ENCODE measurements at places on chromosomes 6 and 20.

- no peak for DNase-seq
Measured at GRCh38 chr6:126086560-126086959, 100.2 kb downstream of the TRMT11 start.

- no peak for DNase-seq
Measured at GRCh38 chr20:61844621-61845020, 221.1 kb downstream of the TAF4 start.

GRCh38 chr20:32189691-32190615, 17.6 kb downstream of the PLAGL2 start:
- DNase-seq, result no peak

DNA sequence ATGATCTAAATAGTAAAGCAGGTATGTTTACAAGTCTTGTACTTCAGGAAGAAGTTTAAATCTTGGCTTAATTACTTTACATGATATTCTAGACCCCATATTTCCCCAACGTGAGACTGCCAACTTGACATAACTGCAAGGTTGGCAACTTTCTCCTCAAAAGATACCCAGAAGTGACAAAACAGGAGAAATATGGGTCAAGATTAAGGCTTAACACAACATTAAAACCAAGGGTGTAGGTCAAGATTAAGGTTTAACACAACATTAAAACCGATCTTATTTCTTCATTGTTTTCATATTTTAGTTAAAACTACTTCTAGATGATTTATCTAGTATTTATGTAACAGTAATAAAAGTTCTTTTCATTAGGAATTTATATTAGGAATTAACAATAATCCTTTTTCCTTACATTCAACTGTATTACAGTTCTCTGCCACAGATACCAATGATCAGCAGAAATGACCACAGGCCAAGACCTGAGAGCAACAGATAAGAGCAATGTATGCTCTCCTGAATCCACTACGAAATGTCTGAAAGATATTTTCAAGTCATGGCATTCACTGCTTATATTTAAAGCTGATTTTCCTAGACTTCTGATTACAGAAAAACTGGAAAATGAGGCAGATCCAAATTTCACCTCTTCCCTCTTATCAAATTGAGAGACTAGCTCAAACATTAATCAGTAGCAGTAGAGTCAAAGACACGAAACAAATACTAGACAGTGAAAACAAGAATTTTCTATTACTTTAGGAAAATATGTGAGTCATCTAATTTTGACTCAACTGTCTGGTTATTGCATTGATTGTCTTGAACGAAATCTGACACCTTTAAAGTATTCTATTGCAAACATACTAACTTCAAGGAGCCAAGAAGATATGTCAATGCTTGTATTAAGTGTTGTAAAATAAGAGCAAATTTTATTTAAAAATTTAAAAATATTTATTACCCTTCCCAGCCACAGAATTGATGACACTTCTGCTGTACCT, 72.3 kb downstream of the RNGTT start:
- DNase-seq, result no peak

GRCh38 chr6:88388589-88388988, 222.4 kb upstream of the CNR1 start:
- DNase-seq, result no peak

DNA sequence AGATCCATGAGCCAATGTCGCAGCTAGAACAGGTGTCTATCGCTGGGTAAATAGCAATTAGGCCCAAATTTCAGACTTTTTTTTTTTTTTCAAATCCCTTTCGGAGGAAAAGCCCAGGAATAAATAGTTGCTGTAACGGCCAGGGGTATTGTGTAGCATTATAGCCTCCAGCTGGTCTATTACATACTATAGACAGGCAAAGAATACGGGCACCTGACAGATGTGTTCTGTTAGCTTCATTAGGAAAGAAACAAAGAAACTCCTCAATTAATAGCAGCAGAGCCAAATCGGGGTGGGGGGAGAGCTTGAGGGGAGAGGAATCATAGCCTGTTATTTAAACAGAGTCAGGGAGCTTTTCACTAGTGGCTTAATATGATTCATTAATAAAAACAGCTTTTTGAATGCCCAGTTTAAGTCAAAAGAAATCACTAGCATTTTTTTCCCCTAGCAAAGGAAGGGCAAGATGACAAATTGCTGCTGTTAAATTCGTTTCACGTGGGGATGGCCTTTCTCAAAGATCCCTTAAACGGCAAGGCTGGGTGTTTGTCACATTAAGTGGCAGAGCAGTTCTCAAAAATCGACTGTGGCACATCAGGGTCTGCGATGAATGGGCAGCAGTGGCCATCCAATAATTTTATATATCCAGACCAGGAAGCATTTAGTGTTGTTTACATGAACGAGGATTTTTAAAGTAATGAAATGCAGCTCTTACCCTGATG, 139.4 kb downstream of the ID4 start:
- DNase-seq, result no peak

- DNase-seq, result no peak
Measured at GRCh38 chr6:52115891-52116604, 28.6 kb upstream of the PKHD1 start.

All from mucosa of gallbladder (tissue), 1 donor.